ENCODE measurements at places on chromosomes 2 and 18.

DNA sequence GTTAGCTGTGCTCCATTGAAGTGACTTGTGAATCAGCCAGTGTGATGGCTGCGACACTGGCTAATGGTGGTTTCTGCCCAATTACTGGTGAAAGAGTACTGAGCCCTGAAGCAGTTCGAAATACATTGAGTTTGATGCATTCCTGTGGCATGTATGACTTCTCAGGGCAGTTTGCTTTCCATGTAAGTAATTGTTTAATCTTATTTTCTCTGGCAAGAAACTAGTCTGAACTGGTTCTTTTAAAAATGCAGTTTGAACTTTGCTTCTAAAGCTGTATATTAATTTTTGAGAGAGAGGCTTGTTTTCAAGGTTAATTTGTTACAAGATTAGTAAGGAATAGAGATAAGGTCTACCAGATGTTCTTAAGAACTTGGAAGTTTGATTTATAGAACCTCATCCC is 46.7 kb downstream of the GLS start:
- DNase-seq, result no peak

DNA sequence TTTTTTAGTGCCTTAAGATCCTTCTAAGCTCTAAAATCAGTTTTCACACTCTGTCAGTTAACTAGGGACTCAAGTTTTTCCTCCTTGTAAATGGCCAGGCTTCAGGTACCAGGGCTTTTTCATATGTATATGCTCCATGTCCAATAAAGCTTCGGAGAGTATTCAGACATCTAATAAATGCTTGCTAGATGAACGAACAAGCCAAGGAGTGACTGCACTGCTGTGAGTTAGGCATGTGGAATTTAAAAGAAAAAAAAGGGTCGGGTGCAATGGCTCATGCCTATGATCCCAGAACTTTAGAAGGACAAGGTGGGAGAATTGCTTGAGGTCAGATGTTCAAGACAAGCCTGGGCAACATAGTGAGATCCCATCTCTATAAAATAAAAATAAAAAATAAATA is 81.9 kb downstream of the CDH2 start:
- no peak for DNase-seq

- DNase-seq, result no peak
Observed at GRCh38 chr2:150872756-150873395, 385.4 kb upstream of the RND3 start.

DNA sequence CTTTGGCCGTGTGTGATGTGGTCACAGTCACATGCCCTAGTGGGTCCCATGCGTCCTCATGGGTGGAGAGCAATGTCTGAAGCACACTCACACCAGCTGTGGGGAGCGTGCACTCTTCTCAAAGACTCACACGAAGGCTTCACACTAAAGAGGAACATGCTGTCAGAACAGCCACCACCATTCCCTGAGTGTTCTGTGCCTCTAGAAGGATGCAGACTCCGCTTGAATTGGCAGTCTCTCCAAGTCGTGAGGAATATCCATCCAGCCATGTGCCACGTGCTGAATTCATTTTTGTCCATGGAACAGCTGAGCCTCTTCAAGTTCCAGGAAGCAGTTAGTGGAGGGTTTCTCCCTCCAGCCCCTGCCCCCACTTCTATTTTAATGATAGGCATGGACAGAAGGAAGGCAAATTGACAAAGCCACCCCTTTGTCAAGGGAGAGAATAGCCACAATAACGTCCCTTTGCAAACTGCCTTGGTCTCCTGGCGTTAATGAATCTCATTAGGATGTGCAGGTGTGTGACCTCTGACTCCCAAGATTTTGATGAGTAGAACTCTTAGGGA is 464.3 kb upstream of the ID2 start:
- no peak for DNase-seq

- no peak for DNase-seq
Observed at GRCh38 chr18:21918693-21919092, 178.1 kb downstream of the MIB1 start.

GRCh38 chr2:55961318-55961911 is 37.8 kb upstream of the EFEMP1 start:
- DNase-seq, result peak; percentile 30

DNA sequence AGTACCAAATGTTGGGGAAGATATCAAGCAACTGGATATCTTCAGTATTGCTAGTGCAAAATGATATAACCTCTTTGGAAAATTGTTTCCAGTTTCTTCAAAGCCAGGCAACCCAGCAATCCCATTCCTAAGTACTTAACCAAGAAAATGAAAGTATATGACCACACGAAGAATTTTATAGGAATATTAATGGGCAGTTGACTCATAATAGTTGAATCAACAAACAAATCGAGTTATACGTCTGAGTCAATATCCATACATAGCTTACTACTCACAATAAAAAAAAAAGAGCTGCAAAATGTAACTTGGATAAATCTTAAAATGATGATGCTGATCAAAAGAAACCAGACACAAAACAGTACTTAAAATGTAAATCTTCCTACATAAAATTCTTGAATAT is 810.4 kb downstream of the METTL4 start:
- no peak for DNase-seq
